A673 (cell line): ENCODE measurements at places on chromosomes 3 and 15. TPM values are rescaled to one million over a fixed set of nuclear protein-coding genes. Genes with fewer than 3 reads are reported as not detected.

The MKRN2 gene
- total RNA-seq, result 45.7 and 47.3 TPM in 2 replicates

The EPHA3 gene
- 21.5 and 25.7 TPM in 2 replicates for total RNA-seq

The CMTM8 gene
- total RNA-seq, result 1.7 and 2.1 TPM in 2 replicates

The ARNT2 gene
- total RNA-seq, result 1.4 and 2.1 TPM in 2 replicates

The CYP1A1 gene
- total RNA-seq, result 0.33 and 0.62 TPM in 2 replicates

The OR5K2 gene
- not detected in 2 replicates for total RNA-seq
